ENCODE measurements at places on chromosomes 13 and 19.

DNA sequence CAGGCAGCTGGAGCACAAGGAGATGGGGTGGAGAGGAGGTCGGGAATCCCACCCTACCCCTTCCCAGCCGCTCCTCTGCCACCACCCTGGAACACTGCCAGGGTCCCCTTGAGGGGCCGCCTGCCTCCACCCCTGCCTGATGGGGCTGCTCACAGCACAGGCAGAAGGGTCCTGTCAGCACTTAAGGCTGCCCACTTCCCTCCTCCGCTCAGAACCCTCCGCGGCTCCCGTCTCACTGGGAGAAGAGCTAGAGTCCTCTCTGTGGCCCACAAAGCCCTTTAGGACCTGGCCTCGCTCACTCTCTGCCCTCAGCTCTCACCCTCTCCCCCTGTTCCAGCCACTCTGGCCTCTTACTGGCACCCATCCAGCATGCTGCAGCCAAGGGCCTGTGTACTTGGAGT is 3.4 kb upstream of the POLD1 start:
- no peak for DNase-seq

DNA sequence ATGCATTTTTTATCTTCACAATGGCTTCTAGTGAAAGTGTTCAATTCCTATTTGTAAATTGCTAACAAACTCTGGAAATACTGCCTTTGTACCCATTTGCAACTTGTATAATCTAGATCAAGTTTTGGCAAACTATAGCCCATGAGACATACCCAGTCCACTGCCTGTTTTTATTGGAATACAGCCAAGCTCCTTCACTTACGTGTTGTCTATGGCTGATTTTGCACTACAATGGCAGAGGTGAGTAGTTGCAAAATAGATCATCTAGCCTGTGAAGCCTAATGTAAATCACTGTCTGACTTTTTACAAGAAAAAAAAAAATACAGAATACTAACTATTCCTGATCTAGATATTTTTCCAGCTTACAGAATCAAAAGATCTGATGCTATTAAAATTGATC is 37.1 kb downstream of the DZIP1 start:
- no peak for DNase-seq

- no peak for DNase-seq
Observed at GRCh38 chr13:39401046-39401705, 201.8 kb downstream of the LHFPL6 start.

DNA sequence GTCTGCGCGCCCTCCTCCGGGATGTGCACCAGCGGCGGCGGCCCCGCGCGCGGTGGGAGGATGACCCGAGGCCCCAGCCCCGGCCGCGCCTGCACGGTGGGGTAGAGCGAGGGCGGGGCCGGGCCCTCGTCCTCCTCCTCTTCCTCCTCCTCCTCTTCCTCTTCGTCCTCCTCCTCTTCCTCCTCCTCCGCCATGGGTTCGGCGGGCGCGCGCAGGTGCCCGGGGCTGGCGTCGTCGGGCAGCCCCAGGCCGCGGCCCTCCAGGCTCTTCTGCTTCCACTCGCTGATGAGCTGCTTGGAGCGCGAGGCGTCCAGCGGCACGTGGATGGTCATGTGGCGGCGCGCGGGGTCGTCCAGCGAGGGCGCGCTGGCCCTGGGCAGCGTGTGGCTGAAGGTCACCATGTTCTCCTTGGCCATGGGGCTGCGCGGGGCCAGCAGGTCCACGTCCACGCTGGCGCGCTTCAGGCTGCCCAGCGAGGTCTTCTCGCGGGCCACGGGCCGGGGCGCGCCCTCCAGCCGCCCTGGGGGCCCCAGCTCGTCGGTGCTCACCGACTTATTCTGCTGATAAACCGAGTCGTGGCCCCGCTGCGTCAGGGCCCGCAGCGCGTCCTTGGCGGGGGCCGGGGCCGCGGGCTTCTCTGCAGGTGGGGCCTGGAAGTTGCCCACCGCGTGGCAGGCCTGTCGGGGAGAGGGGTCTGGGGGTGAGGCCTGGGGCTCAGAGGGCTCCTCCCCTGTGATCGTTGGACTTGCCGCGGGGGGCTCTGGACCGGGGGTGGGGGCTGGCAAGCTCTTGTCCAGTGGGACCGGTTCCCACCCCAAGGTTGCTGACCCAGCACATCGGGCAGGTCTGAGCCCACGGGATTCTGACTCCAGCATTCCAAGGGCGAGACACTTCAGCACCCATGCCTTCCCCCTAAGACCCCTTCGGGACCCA is 8.3 kb downstream of the PLPPR3 start:
- no peak for DNase-seq

GRCh38 chr19:3359015-3359918 is 7.1 kb upstream of the NFIC start:
- DNase-seq, result no peak

DNA sequence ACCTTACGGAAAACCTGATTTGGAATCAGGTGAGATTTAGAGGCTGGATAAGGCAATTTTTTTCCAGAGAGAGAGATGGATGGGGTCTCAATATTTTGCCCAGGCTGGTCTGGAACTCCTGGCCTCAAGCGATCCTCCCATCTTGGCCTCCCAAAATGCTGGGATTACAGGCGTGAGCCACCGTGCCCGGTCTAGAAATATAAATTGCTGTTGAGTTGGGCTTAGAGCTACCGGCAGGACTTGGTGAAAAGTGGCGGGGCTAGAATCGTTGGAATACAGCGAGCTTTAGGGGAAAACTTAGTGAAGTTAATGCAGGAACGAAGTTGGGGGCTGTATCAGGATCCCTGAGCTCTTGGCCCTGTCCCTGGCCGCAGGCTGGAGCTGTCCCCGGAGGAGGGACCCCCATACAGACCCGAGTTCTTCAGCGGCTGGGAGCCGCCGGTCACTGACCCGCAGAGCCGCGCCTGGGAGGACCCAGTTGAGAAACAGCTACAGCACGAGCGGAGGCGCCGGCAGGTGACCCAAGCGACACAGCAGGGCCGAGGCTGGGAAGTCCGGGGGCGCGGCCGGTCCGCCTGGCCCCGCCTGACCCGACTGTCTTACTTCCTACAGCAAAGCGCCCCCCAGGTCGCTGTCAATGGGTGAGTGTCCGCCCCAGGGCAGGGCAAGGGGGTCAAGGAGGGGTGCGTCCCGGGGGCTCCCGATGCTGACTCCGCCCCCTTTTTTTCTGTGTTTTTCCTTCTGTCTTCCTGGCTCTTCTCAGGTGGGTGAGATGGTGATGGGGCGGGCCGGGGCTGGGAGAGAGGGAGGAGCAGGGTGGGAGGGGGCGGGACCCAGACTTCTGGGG is 7.6 kb downstream of the EPS8L1 start:
- no peak for DNase-seq
